ENCODE measurements at places on chromosomes 12 and 14.
A peak's percentile ranks its signal among the peaks of the same experiment; 100 is the strongest.

GRCh38 chr12:27751386-27752047 is 28.5 kb upstream of the KLHL42 start:
- no peak for DNase-seq

GRCh38 chr14:104595116-104595675 is 9.4 kb downstream of the TMEM179 start:
- no peak for DNase-seq

- DNase-seq = no peak
These were observed 82.6 kb downstream of the SLCO1A2 start for GRCh38 chr12:21252070-21252469.

DNA sequence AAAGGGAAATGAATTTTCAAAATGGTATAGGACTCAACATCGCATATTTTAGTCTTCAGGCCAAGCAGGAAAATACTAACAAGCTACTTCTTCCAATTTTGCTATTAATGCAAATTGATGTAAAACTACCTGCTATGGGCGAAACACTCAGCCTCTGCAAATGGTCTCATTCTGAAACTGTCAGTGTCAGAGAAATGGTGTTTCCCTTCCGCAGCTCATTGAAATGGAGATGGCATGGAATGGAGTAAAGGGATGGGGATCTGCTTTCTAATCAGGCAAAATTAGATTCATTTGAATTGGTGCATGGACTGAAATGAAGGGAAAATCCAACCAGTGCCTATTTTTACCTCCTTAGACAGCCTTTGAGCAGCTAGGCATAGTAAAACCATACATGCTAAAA is 80.4 kb upstream of the EEA1 start:
- no peak for DNase-seq

- DNase-seq = peak; percentile 94
These were observed 43.3 kb downstream of the GALNT9 start for GRCh38 chr12:132285991-132286681.

DNA sequence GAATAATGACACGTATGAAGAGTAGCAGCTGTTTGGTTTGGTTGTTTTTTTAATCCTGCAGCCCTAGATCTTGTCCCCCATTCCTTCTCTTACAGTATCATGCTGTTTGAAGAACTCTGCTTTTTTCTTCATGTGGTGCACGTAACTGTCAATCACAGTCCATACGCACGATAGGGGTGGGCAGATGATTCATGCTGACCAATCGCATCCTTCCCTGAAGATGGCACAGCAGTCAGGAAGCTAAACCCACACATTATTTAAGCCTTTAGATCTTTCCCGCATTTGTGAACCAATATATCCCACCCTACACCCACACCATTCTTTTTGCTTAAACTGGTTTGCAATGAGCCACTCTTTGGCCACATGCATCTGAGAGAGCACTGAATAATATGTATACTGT is 158.9 kb upstream of the PLEKHA5 start:
- DNase-seq = no peak
